ENCODE measurements at places on chromosomes 6 and 20.

GRCh38 chr6:95780037-95780436 is 202.7 kb downstream of the MANEA start:
- DNase-seq = no peak

DNA sequence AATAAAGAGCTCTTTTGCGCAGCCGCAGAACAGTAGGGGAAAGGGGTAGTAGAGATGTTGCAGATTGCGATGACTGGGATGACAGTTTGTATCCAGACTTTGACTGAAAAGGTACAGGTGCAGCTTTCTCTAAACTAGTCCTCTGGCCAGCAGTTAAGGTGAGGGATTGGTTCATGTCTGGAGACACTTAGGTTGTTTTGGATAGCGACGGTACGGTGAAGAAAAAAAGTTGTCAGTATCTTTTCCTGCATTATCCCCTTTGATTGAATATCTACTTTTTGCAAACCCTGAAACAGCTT is 537 bp downstream of the PRR3 start:
- no peak for DNase-seq

- DNase-seq = peak; percentile 75
Observed at GRCh38 chr6:147222160-147222838, 18.1 kb downstream of the STXBP5 start.

- DNase-seq = peak; percentile 59
Observed at GRCh38 chr6:149190224-149190831, 127.2 kb upstream of the TAB2 start.

DNA sequence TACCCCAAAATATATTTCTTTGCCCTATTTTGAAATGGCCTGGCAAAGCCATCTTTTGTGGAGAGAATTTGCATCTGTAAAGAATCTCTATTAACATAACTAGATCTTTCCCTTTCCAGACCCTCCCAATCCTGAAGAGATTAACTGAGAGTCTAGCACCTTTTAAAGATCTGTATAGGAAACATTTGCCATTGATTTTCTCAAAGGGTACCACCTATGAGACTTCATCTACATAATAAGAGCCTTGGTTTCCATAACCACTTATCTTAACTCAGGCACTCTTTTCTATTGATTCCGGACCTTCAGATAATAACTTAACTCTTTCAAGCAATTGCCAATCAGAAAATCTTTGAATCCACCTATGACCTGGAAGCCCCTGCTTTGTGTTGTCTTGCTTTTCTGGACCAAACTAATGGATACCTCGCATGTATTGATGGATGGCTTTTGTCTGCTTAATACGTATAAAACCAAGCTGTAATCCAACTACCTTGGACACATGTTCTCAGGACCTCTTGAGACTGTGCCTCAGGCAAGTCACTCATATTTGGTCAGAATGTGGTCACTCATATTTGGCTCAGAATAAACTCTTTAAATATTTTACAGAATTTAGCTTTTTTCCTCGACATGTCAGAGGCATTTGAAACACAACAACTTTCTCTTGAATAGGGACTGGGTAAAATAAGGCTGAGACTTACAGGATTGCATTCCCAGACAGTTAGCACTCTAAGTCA is 31.4 kb downstream of the SLC22A2 start:
- no peak for DNase-seq

GRCh38 chr20:43726811-43727338 is at the start of gene GTSF1L:
Gene GTSF1L (minus strand): TSS chr20:43727002. CDS start chr20:43726694, 308 bp downstream.
- DNase-seq = no peak

DNA sequence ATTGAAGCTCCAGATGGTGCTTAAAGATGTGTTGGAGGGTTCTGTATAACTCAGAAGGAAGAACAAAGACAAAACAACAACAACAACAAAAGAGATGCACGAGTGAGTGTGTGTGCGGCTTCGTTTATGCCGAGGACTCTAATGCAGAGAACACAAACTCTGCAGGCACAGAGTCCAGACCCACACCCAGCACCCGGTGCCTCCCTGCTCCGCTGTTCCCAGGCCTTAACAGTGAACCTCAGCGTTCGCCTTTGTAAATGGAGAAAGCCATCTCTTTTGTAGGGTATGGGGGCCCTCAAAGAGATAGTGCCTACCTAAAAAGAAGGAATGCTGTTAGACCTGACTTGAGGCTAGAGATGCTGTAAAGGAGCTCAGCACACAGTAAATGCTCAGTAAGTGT is 243.3 kb downstream of the ERMARD start:
- no peak for DNase-seq

- no peak for DNase-seq
Observed at GRCh38 chr20:60313614-60314013, 355.4 kb downstream of the CDH26 start.

DNA sequence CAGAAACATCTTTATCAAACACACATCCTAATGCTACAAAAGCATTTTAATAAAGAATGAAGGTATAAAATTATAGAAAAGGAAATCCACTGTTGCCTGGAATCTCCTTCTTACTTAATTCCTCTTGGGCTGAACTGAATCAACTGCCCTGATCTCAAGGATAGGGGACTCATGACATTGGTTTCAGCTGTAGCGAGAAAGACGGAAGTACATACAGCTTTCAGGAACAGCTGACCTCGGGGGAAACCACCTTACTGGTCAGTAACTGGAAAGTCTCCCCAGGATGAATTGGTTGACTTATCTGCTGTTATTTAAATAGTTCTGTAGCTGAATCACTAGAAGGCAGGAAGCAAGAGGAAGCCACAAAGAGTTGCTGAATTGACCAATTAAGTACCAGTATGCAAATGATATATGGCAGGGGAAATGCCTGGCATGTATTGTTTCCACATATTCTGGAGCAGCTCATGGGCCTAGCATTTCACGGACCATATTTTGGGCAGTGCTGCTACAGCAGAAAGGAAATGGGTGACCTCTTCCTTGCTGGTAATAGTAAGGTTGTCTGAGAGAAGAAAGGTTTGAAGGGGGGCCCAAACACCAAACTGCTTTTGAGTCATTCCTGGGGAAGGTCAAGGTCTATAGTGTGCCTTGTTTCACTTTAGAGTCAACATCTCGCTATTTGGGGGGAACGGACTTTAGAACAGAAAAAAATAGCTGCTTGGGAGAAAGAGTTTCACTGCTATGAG is 43.7 kb upstream of the MAP7 start:
- DNase-seq = peak; percentile 69

DNA sequence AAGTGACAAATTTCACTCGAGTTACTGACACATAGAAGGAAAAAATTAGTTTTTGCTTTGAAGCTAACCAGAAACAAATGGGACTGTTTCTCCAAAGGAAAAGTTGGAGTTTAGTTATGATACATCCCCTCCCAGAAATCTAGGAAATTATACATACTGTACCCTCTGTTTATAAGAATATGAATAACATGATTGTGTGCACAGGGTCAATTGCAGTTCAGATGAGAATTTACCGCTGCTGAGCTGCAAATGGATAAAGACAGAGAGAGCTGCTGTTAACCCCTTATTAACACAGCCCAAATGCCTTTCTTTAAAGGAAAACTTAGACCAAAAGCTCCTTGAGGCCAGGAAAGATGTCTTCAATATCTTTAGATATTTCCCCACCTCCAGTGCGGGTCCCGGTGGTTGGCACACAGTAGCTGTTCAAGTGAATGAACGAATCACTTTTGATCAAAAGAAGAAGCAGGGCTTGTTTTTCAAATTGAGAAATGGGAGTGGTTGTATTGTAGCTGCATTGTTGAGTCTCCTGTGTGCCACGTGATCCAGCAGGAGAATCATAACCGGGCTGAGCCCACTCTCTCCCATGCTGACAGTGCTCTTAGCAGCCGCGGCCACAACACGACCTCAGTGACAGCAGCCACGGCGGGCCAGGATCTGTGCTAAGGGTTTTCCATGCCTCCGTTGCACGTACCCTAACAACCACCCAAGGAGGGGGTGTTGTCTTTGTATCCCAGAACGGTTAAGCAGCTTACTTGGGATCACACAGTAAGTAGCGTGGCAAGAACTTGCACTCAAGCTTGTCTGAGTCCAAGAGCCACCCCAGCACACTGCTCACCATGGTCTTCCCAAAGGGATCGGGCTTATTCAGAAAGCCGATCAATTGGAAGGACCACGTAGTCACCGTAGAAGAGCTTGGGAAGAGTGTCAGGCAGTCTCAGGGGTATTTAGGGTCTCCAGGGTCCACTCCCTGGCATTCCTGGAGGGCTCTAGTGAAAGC is 53.5 kb upstream of the BMP6 start:
- DNase-seq = no peak

DNA sequence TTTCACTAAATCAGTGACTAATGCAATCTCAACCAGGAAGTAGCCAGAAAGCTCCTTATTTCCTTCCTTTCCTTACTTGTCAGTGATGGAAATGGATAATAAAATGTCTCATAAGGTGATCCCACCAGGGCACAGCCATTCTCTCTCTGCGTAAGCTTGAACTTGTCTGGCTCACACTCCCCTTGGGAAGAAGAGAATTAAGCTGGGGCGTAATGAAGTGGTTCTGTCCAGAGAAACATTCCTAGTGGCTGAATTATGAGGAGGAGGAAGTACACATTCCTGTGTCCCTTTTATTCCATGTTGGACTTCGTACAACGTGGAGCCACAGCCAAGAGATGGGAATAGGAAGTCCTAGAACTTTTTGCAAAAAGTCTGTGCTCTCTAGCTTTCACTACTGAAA is 93.7 kb downstream of the MTHFD1L start:
- DNase-seq = no peak

GRCh38 chr20:34581341-34582184 is 23.0 kb downstream of the MAP1LC3A start:
- no peak for DNase-seq

DNA sequence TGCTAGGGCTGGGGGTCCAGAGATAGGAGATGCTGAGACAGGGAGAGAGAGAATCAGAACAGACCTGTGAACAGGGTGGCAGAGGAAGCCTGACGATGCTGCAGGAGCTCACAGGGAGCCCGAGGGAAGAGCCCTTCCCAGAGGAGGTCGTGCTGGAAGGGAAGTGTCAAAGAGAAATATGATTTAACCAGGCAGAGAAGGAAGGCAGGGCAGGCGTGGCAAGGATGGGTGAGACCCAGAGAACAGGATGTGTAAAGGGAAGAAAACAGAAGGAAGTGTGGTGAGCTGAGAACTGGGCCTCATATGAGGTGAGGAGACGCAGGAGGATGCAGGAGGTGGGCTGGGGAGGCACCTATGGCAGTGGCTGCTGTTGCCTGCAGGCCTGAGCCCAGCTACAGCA is 105.6 kb downstream of the ZDHHC14 start:
- DNase-seq = no peak

- DNase-seq = no peak
Observed at GRCh38 chr20:39855056-39855455, 834.0 kb downstream of the MAFB start.

DNA sequence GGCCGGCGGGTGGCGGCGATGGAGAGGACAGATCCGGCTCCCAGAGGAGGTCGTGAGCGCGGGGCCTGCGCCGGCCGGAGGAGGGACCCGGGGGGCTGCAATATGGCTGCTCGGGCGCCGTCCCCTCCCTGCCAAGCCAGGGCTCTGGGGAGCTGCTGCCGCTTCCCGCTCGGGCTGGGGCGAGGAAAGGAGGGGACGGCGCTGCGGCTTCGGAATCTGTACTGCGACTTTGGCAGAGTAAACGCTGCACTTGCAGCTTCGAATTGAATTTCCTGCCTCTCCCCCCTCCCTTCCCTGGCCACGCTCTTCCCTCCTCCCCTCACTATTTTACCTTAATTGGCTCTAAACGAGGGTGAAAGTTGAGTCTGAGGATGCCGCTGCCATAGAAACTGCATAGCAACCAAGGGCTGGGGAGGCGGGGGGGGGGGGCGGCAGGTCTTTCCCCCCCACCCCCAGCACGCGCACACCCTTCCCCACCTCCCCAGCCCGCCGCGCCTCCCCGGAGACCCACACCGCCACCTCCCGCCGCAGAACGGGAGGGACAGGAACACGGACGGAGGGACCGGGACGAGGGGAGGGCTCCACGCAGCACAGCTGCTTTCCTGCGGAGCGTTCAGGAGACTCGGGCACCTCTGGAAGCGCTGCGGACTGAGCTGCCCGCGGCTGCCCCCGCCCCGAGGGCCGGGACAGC is 93.9 kb downstream of the RNASET2 start:
- DNase-seq = no peak

DNA sequence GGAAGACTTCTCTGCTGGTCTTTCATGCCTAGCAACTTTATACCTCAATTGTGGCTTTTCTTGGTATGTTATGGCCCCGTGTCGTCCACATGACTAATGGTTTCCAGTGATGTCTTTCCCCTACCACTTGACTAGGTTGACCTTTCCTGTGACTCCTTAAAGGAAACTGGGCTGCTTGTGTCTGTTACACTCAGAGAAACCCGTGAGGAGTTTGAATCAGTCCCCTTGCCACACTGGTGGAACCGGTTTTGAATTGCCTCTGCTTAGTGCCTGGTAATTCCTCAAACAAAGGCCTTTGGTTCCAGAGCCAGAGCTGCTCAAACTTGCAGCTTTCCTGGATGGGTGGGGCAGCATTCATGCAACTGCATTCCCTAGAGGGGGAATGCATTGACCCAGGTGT is 21.9 kb downstream of the ECT2L start:
- no peak for DNase-seq

- no peak for DNase-seq
Observed at GRCh38 chr6:104795363-104795762, 64.4 kb downstream of the HACE1 start.

- no peak for DNase-seq
Observed at GRCh38 chr6:90131125-90131524, 165.5 kb downstream of the BACH2 start.

DNA sequence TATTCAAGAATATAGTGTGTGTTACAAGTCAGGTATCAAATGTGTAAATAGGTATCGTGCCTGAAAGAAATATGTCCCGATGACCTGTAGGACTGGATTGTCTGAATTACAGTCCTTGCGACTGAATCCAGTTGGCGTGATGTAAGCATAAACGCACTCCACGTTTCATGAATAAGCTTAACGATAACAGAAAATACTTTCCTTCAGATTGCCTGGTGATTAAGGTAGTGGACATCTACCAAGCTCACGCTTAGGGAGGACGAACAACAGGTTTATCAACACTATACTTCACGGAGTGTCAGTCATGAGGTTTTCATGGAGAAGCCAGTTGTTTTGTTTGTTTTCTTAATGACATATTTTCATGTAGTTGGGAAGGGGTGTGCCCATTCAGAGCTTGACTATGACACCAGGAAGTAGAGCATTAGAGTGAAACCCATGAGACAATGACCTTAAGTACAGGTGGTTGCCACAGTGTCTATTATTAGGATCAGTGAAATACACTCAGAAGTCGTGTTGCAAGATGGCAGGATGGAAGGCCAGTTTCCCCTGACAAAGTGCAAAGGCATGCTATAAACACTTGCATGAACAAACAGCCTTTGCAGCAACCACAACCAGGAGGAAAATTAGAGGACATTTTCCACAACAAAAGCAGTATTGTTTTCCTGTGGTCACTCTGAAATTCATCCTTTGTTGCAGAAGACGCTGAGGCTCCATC is 305.8 kb upstream of the PRDM1 start:
- no peak for DNase-seq

GRCh38 chr6:100186552-100186951 is 192.5 kb upstream of the MCHR2 start:
- no peak for DNase-seq

Data from hematopoietic multipotent progenitor cell treated with erythropoietin and hydrocortisone succinate and interleukin-3 and kit ligand, for 8 days (in vitro differentiated cells).